ENCODE measurements at places on chromosomes 11 and 22.

DNA sequence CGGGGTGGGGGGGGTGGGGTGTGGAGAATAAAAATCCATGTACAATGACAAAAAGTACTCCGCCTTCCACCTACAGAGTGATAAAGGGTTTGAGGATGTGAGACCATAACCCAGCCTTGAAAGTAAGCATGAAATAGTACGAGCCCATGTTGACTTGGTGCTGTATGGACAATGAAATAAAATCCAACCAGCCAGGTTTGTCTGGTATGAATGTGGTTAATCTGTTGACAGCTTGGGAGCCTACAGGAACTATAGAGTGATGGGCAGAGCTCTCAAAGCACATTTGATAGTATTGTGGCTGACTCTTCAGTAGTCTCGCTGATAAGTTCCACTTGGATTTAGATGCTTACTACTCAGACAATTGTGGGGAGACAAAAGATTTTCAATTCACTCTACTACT lies 48.8 kb upstream of the CD44 start:
- DNase-seq: no peak

- DNase-seq: no peak
Measured at GRCh38 chr11:99320769-99321290, 300.1 kb downstream of the CNTN5 start.

DNA sequence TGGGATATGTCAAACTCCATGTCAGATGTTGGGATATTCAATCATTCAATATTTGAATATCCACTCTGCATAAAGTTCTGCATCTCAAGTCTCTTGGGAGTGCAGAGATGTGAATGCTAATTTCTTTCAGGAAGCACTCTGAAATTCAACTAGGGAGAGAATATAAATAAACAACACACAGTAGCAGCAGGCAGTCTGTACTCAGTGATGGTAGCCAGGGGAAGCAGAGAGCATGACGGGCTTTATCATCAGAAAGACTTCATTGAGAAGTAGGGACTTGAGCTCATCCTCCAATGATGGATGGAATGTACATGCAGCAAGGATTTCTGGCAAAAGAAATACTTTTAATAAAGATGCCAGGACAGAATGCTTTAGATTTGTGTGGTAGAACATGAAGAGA lies 9.8 kb upstream of the TEAD1 start:
- DNase-seq: no peak

GRCh38 chr11:129861702-129862522 lies 33.5 kb downstream of the NFRKB start:
- DNase-seq: no peak

DNA sequence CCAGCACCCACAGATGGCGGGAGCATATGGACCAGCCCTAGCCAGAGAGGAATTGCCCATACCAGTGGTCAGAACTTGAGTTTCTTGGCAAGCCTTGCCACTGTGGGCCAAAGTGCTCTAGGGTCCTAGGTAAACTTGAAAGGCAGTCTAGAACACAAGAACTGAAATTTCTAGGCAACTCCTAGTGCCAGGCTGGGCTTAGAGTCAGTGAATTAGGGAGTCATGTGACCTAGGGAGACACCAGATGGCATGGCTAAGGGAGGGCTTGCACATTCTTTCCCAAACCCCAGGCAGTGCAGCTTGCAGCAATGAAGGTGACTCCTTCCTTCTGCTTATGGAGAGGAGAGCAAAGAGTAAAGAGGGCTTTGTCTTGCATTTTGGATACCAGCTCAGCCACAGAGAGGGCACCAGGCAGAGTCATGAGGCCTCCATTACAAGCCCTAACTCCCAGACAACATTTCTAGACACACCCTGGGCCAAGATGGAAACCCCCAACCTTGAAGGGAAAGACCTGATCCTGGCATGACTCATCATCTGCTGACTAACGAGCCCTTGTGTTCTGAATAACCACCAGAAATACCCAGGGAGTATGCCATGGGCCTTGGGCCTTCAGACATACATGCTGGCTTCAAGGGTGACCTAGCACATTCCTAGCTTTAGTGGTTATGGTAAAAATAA lies 19.2 kb upstream of the OR56A3 start:
- DNase-seq: no peak

- DNase-seq: no peak
Measured at GRCh38 chr22:29788339-29789279, 21.4 kb downstream of the UQCR10 start.

DNA sequence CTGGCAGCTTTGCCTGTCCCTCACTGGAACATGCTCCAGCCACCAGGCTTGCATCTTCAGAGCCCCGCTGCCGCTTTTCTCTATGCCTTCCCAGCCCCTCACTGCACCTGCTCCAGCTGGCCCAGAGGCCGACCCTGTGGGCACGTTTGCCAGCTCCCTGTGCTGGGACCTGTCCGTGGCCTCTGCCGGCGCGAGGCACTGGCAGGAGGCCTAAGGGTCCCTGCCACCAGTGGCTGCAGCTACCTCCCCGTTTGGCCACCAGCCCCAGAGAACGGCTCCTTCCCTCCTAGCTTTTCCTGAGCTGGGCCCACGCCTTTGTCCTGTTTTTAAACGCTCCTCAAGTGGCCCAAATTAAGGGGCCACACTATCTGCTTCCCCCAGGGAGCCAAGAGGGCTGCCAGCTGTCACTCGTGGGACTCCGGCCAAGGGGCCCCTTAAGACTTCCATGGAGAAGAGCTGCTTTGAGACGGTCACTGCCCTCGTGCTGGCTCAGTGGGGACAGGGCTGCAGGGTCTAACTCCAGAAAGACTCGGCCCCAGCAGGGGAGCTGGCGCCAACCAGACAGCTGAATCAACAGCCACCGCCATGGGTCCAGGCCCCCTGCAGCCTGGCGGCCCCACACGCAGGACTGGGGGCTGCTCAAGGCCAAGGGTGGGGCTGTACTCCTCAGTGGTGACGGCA lies 24.6 kb upstream of the WNT7B start:
- no peak for DNase-seq

- no peak for DNase-seq
Measured at GRCh38 chr11:64490562-64491216, 100.3 kb upstream of the SLC22A12 start.

DNA sequence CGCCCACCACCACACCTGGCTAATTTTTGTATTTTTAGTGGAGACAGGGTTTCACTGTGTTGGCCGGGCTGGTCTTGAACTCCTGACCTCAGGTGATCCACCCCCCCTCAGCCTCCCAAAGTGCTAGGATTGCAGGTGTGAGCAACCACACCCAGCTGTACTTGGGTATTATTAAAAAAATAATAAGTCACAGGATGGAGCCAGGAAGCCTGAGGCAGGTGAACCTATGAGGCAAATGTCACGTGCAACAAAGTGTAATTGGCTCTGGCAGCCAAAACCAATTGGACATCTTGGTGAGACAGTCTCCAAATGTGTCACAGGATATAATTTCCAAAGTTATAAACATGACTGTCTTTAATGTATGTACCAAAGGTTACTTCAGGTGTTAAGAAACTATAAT lies 24.0 kb upstream of the MALAT1 start:
- no peak for DNase-seq

DNA sequence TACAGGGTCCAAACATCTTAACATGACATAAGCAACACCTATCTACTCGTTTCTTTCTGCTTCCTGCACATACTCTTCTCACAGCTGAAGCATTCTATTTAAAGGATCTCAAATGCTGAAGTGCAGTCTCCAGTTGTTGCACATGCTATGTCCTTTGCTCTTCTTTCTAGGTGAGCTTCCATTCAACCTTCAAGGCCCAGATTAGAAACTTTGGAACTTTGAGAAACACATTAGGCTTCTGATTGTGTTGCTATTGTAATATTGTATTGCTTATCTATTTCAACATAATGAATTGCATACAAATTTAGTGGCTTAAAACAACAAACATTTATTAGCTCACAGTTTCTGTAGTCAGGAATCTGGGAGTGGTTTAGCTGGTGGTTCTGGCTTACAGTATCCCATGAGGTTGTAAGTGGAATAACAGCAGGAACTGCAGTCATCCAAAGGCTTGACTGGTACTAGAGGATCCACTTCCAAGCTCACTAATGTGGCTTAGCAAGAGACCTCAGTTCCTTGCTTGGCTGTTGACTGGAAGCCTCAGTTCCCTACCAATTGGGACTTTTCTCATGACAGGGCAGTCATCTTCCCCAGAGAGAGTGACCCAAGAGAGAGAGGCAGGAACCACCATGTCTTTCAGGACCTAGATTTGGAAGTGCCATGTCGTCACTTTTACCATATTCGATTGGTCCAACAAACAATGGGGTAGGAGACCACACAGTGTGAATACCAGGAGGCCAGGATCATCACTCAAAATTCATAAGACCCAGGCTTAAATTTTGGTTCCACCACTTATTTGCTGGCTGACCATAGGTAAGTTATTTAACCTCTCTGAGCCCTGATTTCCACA lies 27.2 kb upstream of the RASSF10 start:
- no peak for DNase-seq

- no peak for DNase-seq
Measured at GRCh38 chr11:131980199-131980598, 609.8 kb downstream of the NTM start.

DNA sequence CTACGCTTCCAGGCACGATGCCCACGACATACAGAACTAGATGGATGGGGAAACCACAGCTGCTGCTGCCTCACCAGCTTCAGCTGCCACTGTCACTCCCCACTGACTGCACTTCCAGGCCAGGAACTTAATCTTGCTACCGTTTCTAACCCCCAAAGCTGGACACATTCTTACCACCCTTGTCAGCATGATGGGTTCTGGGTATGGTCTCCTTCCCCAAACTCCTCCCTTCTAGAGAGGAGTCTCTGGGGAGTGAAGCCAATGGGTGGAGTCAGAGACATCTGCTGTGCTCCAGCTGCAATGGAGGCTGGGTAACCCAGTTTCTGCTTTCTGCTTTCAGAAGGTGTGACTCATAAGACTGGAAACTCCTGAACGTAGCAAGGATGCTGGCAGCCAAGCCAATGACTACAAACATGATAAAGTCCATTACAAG lies 87.0 kb upstream of the THY1 start:
- no peak for DNase-seq

DNA sequence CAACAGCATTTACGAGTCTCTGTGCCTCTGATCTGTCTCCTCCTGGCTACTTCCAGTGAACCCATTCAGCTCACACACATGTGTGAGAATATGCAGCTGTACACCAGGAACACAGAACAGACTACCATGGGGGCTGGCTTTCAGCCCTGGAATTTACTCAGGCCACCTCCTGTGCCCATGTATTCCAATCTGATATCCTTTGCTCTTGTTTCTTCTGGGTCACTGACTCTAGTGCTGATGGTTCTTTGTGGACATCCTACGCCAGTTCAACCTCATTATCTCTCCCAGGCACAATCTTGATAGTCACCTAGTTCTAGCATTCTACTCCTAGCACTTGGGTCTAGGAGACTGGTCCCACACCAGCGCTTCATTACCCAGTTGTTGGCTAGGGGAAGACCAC lies 23.0 kb upstream of the ZC3H12C start:
- no peak for DNase-seq

DNA sequence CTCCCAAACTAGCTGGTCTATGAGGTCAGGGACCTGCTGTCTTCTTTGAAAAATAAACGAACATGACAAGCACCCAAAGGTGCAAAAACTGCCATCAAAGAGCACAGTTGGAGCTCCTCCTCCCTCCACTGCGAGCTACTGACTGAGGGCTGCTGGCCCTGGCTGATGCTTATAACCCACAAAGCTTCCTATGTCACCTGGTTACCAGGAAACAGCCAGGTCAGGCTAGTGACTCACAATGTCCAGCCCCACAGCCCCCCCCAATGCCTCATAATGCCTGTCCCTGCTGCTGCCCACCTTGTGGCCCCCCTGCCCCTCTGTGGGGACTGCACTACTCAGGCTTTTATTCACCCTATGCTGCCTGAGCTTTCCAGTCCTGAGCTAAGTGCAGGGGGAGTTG lies at the start of gene DRICH1:
Gene DRICH1, minus strand, starts transcription at position 144 of the 400 bp plus-strand sequence. CDS start 298 bp downstream, outside the sequence.
- no peak for DNase-seq

- no peak for DNase-seq
Measured at GRCh38 chr22:38136607-38137006, 26.1 kb upstream of the BAIAP2L2 start.

DNA sequence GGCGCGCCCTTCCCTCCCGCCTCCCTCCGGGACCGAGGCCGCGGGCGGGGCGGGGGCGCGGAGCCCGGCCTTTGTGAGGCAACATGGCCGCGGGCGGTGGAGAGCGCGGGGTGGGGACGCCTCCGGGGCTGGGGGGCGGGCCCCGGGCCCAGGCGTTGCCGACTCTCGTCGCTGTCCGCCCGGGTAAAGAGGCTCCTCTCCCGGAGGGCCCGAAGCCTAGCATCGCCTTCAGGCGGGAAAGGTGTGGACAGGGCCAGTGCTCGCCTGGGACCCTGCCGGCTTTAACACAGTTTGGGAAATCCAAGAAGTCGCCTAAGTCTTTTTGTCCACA lies 369 bp downstream of the DGCR8 start:
- DNase-seq: peak; percentile 98

- peak; percentile 70 for DNase-seq
Measured at GRCh38 chr11:47616726-47617416, 22.7 kb upstream of the C1QTNF4 start.

DNA sequence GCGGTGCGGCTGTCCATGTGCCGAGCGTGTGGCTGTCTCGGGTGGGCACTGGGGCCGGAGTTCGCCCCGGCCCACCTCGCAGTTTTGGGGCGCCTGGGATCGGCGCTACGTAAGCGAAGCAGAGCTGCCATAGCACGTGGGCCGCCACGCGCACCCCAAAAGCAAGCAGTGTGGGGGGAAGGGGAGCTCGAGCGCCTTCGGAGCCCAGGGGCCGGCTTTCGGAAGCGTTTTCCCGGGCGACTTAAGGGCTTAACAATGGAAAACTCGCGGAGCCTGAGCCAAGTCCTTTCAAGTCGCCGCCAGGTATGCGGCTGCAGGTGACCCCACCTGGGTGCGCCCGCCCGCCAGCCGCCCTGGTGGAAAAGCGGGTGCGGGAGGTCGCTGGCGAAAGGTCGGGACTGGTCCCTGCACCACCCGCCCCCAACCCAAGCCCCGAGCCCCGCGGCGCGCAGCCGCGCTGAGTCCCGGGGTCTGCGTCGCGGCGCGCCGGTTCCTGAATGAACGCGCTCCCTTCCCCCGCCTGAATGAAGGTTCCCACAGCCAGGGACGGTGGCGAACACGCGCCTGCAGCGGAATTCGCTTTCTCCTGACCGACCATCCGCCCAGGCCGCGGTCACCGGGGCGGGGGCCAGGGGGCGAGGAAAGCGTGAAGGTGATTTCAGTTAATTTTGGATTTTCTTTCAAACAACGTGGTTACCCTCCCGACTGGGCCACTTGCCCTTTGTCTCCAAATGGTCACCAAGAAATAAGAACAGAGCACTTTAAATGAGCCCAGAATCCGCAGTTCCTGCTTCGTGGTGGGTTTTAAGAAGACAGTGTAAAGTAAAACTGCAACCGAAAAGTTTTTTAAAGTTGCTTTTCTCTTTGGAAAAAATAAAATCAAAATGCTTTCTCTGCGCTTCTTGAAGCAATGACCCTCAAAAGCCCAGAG lies 2.8 kb upstream of the CCND1 start:
- DNase-seq: no peak
